Naive thymus-derived CD8-positive, alpha-beta T cell (primary cell): ENCODE measurements at places on chromosomes 6 and 20.

- no peak for DNase-seq
These were observed 1.2 kb upstream of the SLC24A3 start for GRCh38 chr20:19211252-19211651.

DNA sequence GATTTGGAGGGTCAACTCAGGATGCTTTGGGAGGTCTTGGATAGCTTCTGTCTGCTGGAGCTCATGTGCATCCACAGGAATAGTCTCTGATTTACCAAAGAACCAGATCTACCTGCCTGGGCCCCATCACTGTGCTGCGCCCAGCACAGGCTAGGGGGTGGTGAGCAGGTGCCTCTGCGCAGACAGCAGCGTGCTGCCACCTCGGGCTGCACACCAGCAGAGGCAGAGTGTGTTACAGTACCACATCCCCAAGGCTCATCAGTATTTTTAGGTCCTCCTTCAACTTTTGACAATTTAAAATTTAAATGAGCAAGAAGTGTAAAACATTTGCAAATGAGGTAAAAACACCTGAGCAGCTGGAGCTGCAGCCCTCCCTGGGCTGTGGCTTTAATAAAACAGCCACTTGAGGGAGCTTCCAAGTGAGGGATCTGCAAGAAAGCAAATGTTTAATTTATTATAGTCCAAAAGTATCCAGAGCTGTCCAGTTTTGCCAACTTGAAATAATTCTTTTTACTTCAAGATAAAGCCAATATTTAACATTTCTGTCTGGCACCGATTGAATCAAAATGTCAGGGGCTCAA, 324.9 kb downstream of the ZFAND3 start:
- no peak for DNase-seq

DNA sequence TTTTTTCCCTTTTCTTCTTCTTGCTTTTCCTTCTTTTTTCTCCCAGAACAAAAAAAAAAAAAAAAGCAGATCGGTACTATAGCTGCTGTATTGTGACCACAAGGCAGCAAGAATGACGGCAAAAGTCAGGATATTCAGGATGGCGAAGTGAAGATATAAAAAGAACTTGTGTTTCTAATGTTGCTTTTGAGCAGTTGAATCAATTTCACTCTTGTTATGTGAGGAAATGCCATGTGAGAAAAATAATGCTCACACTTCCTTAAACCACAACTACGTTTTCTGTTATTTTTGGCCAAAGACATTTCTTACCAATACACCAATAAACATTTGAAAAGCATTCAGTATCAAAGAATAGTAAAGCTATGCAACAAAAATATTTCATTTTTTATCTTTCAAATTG, 510.5 kb downstream of the HACE1 start:
- no peak for DNase-seq

DNA sequence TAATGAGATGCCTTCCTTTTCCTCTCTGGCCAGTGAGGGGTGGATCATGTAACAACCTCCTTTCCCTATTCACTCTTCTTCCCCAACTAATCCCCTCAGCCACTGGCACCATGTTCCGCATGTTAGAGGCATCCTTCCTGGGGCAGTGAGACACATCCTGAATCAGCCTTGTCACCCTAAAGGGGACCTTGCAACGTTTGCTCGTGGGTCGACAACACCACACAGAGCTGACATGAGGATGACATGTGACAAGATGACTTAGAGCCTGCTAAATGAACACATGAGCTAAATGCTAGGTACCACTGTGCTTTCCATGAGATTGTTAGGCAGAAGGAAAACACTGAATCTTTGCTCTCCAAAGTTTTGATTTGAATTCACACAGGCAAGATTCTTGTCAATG, 129.2 kb downstream of the ATXN1 start:
- DNase-seq: no peak

- no peak for DNase-seq
These were observed 4.1 kb upstream of the IFT52 start for GRCh38 chr20:43586641-43587040.

DNA sequence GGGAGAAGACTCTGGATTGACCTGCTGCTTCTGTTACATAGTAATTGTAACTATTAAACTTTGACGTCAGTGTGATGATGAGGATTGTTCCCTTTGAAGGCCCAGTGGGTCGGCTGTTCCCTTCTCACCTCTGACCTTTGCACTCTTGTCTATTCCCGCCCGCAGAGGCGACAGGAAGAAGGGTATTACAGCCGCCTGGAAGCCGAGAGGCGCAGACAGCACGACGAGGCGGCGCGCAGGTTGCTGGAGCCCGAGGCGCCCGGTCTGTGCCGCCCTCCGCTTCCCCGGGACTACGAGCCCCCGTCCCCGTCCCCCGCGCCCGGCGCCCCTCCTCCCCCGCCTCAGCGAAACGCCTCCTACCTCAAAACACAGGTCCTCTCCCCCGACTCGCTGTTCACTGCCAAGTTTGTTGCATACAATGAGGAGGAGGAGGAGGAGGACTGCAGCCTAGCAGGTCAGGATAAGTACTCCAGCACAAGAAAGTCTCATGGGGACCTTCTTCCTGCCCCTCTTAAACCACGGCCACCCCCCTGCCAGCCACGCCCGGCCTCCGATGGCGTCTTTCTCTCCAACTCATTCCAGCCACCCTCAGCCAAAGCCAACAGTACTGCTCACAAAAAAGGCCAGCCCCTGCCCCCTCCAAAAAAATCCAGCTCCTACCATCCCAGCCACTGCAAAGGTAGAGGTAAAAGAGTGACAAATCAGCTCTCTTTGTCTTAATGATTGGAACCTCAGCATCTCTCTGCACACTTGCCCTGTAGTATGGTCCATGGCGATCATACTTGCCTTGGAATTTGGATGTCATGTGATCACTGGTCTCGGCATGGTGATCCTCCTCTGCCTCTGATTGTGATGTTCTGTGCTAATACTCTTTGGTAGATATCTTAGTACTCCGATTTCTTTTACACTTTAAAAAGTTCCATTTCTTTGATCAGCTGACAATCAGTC, 31.6 kb upstream of the KIF25 start:
- DNase-seq: no peak

DNA sequence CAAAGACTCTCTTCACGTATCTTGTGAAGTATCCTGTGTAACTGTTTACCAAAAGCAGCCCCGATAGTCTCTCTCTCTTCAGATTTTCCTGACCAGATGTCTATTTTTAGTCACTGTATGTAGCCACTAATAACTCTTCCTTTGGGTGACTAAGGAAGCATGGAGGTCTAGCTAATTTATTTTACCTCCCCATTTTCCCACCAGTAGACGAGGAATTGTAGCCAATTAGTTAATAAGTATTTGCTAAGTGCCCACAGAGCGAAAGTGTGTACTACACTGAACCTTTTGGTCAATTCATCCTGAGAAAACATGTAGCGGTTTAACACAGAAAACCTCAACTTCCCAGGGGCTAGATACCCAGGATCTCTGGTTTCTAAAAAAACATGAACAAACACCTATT, 180.6 kb downstream of the TBX18 start:
- no peak for DNase-seq

DNA sequence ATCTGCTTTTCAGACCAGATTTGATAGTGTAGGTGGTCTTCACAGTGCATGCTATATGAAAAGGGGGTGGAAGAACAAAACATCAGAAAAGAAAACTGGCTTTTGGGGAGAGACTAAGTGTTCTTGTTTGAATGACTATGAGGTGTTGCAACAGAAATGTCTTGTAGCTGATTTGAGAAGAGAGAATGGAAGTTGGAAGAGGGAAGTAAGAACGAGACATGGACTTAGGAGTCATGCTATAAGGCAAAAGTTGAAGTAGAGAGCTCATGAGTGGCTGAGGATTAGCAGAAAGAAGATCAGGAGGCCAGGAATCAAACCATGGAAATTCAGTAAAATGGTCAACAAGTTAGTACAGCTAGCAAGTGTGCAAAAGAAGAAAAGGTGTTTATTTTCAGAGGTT, 32.1 kb downstream of the FNDC1 start:
- DNase-seq: no peak

DNA sequence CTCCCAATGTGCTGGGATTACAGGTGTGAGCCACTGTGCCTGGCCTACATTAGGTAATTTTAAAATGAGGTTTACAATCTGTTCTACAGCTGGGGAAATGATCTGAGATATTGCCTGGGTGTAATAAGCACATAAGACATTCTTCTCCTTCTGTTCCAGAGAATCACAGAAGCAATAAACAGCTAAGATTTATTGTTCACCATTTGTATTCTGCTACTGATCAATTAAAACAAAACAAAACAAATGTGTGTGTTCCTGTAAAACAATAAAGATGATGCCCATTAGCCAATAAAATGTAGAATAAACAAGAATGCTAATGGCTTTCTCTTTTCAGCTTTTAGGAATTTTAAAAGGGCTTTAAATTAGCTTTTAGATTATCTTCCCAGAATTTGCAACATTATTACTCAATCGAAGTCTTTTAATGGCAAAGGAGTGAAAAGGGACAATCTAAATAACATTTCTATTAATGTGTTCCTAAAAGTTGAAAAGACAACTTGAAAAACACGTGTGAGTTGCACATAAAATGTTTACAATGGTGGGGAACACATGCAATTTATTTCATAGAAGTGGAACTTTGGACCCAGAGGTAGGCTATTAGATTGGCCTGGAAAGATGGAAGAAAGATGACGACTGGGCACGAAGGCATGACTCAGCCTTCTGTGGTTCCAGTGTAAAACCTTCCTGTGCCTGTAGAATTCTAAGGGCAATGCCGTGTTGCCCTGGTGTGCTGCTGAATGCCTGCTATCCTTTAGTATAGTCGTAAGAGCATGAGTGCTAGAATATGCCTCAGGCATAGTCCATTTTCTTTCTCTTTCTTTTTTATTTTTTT, 29.0 kb upstream of the DEK start:
- no peak for DNase-seq

GRCh38 chr20:32970973-32971300, 33.3 kb downstream of the SUN5 start:
- DNase-seq: no peak

GRCh38 chr6:169101981-169102380, 151.7 kb downstream of the THBS2 start:
- DNase-seq: no peak

GRCh38 chr6:31874084-31874670, 4.6 kb downstream of the SLC44A4 start:
- no peak for DNase-seq

DNA sequence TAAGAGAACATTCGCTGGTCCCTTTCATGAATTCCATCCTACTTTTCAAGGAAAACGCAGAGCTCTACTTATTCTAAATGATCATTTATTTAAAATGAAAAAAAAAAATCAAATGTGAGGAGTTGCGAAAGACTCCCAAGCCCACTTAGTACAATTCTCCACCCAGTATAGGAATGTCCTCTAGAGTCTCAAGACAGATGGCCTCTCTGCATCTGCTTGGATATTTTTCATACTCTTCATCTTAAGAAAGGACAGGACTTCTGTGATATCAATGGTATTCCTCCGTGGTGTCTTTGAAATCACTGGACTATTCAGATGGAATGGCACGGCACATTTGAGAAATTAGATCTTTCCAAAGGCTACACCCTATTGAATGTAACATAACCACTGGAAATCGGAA, 107.1 kb downstream of the PTPRK start:
- no peak for DNase-seq

GRCh38 chr6:27726619-27727023, 185.6 kb downstream of the OR2B2 start:
- DNase-seq: no peak

DNA sequence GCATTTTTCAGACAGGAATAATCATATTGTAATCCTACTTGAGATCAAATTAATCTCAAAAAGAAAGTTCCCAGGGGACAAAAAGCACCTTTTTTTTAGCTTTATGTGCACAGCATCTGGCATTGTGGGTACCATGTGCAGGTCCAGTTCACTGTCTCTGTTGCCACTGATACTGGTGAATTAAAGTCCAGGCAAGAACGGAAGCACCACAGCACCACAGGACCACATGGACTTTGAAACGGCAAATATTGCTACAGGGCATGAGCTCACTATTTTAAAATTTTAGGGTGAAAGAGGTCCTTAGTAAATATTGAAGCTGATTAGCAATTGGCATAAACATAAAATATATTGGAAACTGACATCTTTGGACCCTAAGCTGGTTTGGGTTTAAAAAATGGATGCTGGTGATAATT, 709.0 kb downstream of the EPM2A start:
- DNase-seq: no peak

- DNase-seq: no peak
These were observed 81.2 kb upstream of the VSTM2L start for GRCh38 chr20:37821696-37822095.
